ENCODE measurements at places on chromosomes 6 and 20.

DNA sequence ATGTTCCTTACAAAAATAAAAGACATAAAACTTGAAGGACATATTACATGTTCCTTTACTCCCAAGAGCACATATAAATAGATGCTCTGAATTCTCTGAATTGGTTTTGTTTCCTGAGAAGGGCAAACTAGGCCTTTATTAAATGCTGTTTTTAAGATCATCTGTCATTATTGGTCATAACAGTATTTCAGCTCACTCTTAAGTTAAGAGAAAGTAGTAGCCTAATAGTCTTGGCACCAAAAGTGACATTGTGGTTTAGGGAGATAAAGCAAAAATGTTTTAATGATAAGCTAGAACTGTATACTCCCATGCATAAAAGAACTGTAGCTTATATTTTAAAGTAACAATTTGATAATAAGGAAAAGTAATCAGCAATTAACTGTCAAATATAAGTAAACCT is 361.1 kb upstream of the PTCHD4 start:
- DNase-seq = no peak

DNA sequence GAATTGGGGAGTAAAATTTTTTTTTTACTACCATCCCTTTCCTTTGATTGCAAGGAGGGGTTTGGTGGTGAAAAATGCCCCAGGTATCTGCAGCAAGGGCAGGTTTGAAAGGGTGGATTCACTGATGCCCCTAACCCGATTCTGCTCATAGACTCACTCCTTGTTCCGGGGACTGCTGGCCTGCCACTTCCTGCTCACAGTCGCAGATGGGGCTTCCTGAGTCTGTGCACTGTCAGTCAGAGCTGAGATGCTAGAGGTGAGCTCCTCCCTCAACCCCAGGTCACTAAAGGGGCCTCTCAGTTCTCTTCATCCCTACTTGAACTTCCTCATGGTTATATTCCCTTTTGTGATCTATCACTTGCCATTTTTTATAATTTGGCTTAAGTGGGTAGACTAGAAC is 357.9 kb downstream of the FARS2 start:
- no peak for DNase-seq

- DNase-seq = no peak
Measured at GRCh38 chr6:90098627-90099026, 198.0 kb downstream of the BACH2 start.

DNA sequence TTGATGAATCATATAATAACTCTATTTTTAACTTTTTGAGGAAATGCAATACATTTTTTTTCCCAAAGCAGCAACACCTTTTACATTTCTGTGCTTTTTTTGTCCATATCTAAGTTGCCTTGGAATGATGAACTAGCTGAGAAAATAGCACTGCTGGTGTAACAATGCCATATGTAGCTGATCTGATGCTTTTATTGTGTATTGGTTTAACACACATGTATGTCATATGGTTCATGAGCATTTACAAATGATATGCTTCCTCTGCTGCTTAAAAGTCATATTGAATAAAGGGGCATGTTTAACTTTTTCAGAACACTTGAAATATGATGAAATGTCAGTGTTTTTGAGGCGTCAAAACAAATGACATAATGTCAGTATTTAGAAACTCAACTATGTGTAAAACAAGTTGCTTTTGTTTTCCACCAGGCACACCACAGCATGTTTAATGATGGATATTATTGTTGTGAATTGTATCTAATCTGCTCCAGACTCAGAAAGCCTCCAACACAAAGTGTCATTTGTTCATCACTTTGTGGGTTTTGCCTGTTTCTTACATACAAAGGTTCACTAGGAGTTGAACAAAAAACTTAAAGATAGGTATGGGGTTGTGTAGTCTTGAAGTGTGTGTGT is 775.8 kb upstream of the FLRT3 start:
- DNase-seq = no peak

DNA sequence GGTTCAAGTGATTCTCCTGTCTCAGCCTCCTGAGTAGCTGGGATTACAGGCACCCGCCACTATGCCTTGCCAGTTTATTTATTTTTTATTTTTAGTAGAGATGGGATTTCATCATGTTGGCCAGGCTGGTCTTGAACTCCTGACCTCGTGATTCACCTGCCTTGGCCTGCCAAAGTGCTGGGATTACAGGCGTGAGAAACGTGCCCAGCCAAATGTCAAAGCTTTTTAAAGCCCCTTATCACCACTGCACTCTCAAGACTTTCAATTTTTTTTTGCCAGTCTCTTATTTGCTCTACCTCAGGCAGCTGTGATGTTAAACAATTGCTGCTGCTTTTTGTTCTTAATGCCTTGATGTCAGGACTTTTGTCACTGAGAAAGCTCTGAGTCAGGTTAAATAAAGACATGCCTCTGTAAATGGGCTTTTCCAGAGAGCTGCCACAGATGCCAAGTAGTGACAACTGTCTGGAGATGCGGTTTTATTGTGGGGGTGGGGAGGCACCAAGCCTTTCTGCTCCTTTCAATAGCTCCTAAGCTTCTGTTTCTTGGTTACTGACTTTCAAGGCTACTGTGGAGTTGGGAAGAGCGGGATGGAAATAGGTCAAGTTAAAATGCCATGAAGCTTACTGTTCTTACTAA is 29.2 kb downstream of the RSPH3 start:
- no peak for DNase-seq

GRCh38 chr6:94065707-94066337 is 646.5 kb upstream of the EPHA7 start:
- no peak for DNase-seq

GRCh38 chr6:132404736-132405135 is 3.5 kb upstream of the MOXD1 start:
- DNase-seq = no peak

GRCh38 chr6:147510929-147511590 is 2.6 kb downstream of the SAMD5 start:
- DNase-seq = no peak

DNA sequence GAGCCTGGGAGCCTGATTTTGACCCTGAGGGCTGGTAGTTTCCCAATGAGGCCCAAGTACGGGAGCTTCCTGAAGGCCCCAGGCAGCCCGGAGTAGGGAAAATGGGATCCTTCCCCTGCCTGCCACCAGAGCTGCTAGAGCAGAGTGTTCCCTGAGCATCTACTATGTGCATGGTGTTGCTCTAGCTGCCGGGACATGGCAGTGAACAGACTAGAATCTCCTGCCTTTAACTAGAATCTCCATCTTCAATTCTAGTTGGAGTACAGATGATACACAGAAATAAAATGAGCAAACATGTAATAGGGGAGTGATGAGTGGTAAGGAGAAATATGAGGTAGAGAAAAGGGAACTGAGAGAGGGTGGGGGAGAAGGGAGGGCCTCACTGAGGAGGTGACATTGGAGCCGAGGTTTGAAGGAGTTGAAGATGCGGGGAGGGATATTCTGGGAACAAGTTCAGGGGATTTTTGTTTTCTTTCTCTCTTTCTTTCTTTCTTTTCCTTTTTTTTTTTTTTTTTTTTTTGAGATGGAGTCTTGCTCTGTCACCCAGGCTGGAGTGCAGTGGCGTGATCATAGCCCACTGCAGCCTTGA is 18.5 kb downstream of the VSTM2L start:
- DNase-seq = no peak
